NCI-H2081 (cell line): ENCODE measurements at places on chromosomes 5 and 9.

DNA sequence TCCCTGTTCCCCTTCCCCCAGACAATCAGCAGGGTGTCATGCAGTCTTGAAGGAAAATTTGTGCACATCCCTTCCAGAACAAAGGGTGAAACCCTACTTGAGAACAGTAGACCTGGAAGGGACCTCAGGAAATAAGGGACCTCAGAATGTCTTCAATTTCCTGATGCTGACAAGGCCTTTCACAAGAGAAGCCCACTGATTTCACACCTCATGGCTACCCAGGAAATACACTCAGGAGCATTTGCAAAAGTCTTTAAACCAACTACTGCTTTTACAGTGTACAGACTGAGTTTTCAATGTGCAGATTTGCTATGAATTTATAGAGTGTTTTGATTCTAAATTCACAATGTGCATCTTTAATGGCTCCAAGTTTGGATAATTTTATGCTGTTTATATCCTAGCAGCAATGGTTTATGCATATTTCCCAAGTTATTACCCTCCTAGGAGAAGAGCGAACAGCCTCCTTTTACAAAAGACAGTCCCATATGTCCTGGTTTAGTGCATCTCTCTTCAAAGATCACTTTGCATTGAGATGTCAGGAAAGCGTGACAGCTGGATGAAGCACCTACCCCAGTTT is 74.8 kb downstream of the GALNT10 start:
- DNase-seq: no peak

DNA sequence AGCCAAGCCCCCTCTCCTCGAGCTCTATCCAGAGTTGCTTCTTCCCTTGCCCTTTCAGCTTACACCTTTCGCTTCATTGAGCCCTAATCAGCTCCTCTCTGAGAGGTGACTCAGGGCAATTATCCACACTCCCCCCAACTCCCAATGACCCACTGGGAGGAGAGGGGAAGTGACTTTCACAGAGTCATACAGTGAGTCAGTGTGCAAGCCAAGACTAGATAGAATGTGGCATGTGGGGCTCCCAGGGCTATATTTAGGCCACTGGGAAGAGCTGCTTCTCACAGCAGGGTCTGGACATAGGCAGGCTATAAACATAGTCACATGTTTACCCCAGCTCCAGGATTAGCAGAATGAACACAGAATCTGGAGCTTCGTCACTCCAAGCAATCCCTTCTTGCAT is 57.4 kb downstream of the NRG2 start:
- no peak for DNase-seq

GRCh38 chr9:137960496-137960895 is 82.9 kb downstream of the CACNA1B start:
- DNase-seq: no peak

DNA sequence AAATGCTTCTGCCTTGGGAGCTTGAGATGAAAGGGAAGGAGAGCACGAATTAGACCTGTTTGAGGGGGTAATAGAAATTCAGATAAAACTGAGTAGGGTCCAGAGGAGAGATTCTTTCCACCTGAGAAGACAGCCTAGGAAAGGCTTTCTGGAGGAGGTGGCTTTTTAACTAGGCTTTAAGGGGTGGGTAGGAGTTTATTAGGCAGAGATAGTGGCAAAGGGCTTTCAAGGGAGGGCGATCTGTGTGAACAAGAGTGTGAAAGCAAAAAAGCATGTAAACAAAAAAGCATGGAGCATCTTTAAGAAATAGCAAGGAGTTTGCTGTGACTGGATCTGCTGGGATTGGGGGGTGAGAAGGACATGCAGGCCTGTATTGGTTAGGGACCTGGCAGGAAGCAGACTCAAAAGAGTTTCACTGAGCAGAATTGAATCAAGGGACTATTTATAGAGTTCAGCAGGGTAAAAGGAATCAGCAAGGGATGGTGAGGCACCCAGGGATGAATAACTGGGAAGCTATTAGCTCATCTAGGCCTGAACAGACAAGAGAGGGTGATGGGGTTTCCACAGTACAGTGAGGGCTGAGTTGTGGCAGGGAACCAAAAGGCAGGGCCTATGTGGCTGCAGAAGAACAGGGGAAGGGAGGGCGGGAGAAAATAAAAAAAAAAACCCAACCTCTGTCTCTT is 18.8 kb downstream of the SLC1A1 start:
- no peak for DNase-seq

DNA sequence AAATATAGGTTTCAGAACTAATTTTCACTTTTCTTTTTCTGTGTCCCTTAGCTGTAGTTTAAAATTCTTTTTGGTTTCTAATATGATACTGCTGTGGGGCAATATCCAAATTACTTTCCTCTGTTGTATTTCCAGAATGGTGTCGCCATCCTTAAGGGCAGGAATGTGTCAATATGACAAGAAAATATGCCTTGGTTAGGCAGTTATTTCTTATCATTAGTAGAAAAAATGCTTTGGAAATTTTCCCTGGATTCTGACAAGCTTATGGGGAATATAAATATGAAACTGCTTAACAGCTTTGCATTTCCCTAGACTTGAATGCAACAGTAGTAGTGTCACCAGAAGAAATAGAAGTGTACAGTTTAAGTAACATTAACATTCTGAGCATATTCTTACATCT is 29.4 kb downstream of the ANKRD34B start:
- DNase-seq: no peak

GRCh38 chr9:98791608-98792490 is 4.5 kb downstream of the ANKS6 start:
- no peak for DNase-seq

GRCh38 chr9:126423916-126424185 is 97.2 kb downstream of the MVB12B start:
- DNase-seq: no peak

DNA sequence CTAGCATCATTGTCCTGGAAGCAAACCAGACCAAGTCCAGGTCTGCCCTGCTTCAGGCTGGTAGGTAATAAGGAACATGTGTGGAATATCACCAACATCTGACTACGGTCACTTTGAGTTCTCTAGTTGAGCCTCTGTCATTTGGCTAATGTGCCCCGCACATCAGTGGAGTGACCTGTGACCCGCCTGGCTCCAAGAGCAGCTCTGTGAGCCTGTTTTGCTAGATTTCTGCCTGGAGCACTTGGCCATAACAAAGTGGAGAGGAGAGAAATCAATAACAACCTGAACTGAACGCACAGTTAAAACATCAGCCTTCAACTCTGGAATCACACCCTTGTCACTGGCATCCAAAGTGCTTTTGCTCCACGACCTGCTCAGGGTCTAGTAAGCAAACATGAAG is 115.7 kb downstream of the PPP2R2B start:
- no peak for DNase-seq

GRCh38 chr9:35791297-35791921 is at the start of gene NPR2:
TSS of gene NPR2 (plus strand) at chr9:35791591. CDS start at chr9:35792409, 818 bp downstream.
- DNase-seq: no peak

DNA sequence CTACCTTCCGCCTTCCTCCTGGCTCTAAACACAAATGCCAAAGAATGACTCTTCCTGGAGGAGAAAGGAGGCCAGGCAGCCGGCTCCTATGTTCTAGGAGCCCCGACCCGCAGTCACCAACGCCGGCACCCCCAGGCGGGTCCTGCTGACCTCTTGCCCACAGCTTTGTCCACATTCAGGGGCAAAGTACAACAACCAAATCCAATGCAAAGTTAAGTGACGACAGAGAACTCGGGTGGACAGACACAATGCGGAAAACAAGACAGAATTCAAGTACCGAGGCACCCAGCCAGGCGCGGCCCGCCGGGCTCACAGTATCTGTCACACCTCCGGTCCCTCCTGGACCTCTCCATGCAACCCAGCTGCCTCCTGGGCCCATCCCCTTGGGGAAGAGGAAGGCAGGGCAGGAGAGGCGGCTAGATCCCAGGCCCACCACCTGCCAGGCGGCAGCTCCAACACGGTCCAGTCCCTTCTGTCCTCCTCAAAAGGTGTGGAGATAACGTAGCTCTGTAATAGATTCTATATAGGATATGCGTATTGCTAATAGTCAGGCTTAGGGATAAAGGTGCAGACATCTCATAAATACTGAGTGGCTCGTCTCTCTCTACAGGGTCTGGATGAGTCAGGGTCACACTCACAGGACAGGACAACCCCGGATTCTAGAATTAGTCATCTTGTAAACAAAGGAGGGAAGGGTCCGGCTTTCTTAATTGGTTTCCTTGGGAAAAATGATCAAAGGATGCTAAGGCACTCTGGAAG is 46.9 kb upstream of the UBAC1 start:
- DNase-seq: no peak

- no peak for DNase-seq
Measured at GRCh38 chr5:81315336-81315735, 13.9 kb downstream of the ZCCHC9 start.

GRCh38 chr9:115400796-115401195 is 282.8 kb upstream of the TNC start:
- no peak for DNase-seq

DNA sequence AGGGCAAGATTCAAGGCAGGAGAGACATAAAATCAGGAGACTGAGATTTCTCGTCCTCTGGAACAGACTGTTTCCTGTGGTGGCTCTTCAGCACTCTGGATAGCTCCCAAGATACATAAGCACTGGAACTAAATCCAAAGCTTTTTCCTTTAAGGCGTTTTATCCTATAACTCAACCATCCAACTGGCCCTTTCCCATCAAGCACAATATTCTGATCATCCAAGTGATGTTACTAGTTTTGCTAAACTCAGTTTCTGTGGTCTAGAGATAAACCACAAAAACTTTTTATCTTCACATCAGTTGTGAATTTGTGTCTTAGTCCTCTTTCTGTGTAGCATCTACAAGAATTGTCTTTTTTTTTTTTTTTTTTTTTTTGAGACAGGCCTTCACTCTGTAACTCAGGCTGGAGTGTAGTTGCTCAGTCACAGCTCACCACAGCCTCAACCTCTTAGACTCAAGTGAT is 299.4 kb downstream of the COX7C start:
- no peak for DNase-seq

DNA sequence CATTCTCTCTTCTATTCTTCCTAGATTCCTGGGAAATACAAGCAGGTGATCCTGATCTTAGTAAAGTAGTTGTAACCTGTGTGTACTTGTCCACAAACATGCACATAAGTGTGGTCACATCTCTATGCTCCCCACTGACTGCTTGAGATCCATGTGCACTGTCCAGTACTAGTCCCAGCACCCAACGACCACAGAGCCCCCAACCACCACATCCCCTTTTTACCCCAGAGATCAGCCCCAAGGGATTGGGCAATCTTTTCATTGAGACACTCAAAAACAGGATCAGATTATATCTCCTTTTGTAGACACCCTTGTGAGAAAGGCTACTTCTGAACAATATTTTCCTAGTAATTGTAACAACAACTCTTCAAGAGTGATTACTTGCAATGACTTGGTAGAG is 240.6 kb downstream of the ACTL7B start:
- DNase-seq: no peak

- no peak for DNase-seq
Measured at GRCh38 chr5:138495351-138495750, 30.1 kb downstream of the EGR1 start.

GRCh38 chr9:96014078-96014477 is 138.6 kb downstream of the ERCC6L2 start:
- no peak for DNase-seq

DNA sequence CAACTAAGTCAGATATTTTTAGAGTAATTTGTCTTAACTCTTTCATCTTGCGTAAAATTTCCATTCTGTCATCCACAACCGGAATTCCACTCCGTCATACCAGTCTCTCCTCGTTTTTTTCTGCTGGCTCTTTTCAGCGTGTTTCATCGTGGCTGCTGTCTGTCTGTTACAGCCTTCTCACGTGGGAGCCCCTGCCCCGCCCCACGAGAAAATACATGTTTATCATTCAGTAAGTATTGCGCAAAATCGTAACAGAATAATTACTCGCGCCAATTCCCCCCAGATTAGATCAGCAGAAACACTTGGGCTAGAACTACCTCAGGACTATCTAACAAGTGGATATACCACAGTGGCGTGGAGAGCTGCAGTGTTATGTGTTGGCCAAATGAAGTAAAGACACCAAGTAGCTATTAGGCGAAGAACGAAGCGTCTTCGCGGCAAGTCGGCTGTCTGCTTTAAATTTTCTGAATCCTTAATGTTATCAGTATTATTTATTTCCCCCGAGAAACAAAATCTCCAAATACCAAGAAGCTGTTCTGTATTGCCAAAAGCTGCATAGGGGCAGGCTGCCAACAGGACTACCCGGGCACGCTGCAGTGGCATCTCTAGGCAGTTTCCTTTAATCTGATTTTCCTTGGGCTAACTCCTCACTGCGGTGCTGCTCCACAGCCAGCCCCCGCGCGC is 566 bp upstream of the FOCAD start:
- no peak for DNase-seq
